IMR-90 (cell line): ENCODE measurements at places on chromosomes 2 and 18. TPM values are rescaled to one million over a fixed set of nuclear protein-coding genes. Genes with fewer than 3 reads are reported as not detected.
A peak's percentile ranks its signal among the peaks of the same experiment; 100 is the strongest.

Gene ING5
- total RNA-seq: 16.7 and 38.9 TPM in 2 replicates

Gene TRAK2
- 48.9 and 65.4 TPM in 2 replicates for total RNA-seq

- no peak for DNase-seq
Measured at GRCh38 chr18:44195394-44196140, 485.1 kb upstream of the SETBP1 start.

- DNase-seq: peak; percentile 60
Measured at GRCh38 chr2:71000780-71001591, 6.3 kb upstream of the TEX261 start.

Gene CLEC4F
- total RNA-seq: not detected in 2 replicates

DNA sequence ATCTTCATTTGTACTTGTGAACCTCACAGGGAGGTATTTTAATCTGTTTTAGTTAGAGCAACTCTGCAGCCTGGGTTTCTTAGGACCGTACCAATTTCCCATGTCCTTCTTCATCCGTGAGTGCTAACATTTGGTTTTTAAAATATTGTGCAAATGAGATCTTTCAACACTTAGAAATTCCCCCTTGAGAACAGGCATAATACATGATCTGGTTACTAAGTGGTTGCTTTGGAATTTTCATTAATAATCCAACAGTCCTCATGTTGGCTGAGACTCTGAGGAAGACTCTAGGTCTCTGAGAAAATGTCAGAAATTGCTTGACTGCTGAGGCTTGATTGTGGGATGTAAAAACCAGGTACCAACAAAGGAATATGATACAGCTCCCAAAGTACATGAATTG is 125.6 kb upstream of the CDCA7 start:
- DNase-seq: no peak

DNA sequence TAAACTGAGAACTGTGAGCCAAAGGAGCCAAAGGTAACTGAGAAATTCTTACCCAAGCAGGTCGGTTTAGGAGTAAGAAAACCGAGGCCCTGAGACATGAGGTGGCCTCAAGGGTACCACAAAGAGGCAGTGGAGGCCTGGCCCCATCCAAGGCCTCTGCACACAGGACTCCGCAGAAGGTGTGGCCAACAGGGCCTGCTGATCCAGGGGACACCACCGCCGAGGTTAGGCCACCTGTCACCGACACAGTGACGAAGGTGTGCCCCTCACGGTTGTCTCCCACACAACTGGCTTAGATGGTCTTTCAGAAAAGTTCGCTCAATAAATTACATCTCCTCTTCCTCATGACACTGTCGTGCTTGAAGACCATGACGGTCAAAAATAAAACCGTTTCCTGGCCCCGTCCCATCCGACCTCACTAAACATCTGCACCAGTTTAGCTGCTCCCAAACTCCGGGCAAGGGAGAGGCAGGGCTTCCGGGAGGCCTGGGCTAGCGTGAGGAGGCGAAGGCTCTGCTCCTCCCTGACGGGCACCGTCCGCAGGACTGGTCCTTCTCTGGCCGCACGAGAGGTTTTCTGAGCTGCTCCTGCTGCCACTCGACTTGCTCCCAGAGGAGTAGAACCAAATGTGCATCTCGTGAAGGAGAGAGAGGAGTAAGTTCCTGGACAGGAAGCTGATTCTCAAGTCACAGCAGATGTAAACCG is 442.0 kb downstream of the EIPR1 start:
- DNase-seq: no peak

DNA sequence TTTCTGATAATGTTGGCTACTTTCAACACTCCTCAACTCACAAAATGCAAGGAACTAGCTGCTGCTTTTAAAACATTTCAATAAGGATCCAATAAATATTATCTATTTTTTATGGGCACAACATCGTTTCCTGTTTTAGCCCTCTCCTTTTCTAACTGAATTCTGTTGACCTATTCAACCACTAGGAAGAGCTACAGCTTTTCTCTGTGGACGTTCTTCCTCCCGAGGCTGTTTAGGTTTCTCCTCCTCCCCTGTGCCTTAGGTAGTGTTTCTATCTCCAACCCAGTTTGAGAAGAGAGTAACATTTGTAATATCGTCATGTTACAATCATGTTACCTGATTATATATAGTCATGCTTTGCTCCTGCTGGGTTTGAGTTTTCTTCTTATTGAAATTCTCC is 91.3 kb upstream of the ITGB6 start:
- no peak for DNase-seq
